Cortex of kidney (tissue), 1 donor: ENCODE measurements at places on chromosomes 2 and 18.

- DNase-seq = no peak
Observed at GRCh38 chr2:99880964-99881294, 261.5 kb downstream of the AFF3 start.

DNA sequence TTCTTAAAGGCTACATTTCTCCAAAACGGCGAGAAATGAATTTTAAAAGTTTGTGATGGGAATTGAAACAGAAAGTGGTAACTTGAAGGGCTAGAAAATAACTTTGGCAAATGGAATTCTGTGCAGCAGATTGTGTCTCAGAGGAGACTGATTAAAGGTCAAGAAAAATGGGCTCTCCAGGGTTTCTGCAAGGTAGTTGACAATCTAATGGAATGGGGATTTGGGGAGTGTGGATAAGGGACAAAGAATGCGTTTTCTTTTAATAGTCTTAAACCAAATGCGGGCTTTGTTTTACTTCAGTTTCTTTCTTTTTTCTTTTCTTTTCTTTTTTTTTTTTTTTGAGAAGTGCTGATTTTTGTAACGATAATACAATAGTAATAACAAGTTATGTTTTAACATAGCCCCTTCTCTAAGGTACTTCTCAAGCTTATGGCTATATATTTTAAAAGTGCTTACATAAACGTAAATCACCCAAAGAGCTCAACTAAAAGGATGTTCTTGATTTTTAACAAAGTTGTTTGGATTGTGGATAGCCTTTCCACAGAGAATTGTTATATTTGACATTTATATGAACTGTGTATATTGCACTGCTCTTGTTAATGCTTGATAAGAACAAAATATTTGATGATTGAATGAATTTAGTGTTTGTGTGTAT lies 36.6 kb downstream of the CAMKMT start:
- no peak for DNase-seq

- DNase-seq = no peak
Observed at GRCh38 chr2:11123856-11124759, 31.2 kb upstream of the SLC66A3 start.

DNA sequence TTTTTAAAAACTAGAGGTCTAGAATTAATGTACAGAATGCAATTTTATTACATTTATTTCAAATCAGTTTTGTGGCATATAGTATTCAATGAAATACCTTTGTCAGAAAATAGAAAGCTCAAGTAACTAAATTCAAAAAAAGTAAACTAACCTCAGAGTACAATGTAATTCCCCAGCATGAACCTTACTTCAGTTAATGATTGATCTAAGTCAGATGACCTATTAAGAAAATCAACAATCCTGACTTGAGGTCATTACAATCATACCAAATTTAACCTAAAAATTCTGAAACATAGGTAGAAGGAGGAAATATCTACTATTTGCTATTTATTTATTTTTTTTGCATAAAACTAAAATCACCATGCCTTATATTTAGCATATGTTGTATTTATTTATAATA lies 142.9 kb downstream of the CCDC102B start:
- no peak for DNase-seq

GRCh38 chr2:221816566-221816965 lies 244.5 kb upstream of the EPHA4 start:
- no peak for DNase-seq

- DNase-seq = no peak
Observed at GRCh38 chr2:216371721-216372702, at the start of gene MARCHF4. Gene MARCHF4 (minus strand): TSS chr2:216372483. CDS start chr2:216370260, 2,223 bp downstream.

DNA sequence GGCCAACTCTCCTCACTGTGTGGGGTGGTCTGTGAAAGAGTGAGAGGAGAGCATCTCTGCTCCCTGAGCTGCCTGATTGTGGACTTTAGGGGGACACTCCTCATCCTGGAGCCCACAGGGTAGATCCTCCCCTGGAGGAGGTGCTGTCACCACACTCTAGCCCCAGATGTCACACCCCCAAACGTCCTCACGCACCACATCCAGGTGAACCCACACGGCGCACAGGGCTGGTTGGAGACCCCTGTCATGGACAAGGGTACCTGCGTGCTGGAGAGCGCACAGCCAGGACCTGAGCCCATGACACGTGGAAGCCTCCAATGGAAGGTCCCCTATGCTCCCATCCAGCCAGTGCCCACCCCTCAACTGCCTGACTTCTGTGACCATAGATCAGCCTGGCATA lies 10.5 kb downstream of the AGXT start:
- DNase-seq = no peak
